ENCODE measurements at places on chromosomes 11 and 22.

- ATAC-seq, result peak; percentile 51
Measured at GRCh38 chr22:50184004-50184901, 1.5 kb upstream of the TRABD start.

GRCh38 chr11:6328321-6328720 is 8.0 kb upstream of the CAVIN3 start:
- no peak for ATAC-seq

GRCh38 chr11:82003671-82004515 is 729.8 kb downstream of the FAM181B start:
- ATAC-seq, result no peak

GRCh38 chr11:72737336-72737735 is 14.9 kb downstream of the ARAP1 start:
- no peak for ATAC-seq

GRCh38 chr11:108931168-108931567 is 266.3 kb downstream of the DDX10 start:
- ATAC-seq, result no peak

GRCh38 chr22:40578171-40578570 is 58.3 kb downstream of the MRTFA start:
- no peak for ATAC-seq

All from SK-N-SH treated with all-trans-retinoic acid at 6 μM for 48 hours (cell line).